CD8-positive, alpha-beta memory T cell (primary cell): ENCODE measurements at places on chromosomes 5 and 9. TPM values are rescaled to one million over a fixed set of nuclear protein-coding genes. Genes with fewer than 3 reads are reported as not detected.

The PCDHGA1 gene
- total RNA-seq, result 0.07 TPM

The DNM1 gene
- total RNA-seq, result 0.26 TPM

The BTNL8 gene
- not detected for total RNA-seq

The NME5 gene
- total RNA-seq, result not detected

DNA sequence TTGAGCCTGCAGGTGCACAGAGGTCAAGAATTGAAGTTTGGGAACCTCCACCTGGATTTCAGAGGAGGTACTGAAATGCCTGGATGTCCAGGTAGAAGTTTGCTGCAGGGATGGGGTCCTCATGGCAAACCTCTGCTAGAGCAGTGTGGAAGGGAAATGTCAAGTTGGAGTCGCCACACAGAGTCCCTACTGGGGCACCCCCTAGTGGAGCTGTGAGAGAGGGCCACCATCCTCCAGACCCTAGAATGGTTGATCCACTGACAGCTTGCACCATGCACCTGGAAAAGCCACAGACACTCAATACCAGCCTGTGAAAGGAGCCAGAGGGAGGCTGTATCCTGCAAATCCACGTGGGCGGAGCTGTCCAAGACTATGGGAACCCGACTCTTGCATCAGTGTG is 78.0 kb downstream of the GABRA1 start:
- DNase-seq, result no peak

DNA sequence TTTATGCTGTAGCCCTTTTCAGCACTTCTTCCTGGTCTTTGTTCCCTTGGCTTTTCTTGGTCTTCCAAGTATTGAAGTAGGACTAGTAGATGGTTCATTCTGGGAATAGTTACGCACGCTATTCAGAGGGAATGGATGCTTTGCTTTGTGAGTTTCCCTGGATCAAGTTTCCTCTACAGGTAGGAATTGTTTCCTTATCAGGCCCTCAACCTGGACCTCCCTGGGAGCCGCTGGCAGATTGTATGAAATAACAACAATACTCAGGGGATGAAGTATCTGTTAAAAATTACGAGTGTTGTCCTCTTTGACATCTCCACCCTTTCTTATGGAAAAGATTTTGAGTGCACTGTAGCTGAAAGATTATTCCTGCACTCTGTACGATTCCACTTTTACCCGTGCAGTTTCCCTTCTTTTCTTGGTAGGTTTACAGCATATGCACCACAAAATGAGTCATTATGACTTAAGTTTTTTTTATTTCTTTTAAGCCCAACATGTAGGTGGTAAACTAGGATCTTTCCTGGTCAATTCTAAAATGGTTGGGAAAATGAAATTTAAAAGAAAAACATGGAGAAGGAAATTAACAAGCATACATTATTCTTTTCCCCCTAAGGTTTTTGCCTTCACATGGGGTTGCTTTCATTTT is 57.9 kb downstream of the ARHGAP26 start:
- DNase-seq, result no peak

- peak; percentile 8 for DNase-seq
These were observed 100.5 kb upstream of the NMUR2 start for GRCh38 chr5:152505442-152506042.

- no peak for DNase-seq
These were observed 44.0 kb downstream of the NNT start for GRCh38 chr5:43646992-43647391.

DNA sequence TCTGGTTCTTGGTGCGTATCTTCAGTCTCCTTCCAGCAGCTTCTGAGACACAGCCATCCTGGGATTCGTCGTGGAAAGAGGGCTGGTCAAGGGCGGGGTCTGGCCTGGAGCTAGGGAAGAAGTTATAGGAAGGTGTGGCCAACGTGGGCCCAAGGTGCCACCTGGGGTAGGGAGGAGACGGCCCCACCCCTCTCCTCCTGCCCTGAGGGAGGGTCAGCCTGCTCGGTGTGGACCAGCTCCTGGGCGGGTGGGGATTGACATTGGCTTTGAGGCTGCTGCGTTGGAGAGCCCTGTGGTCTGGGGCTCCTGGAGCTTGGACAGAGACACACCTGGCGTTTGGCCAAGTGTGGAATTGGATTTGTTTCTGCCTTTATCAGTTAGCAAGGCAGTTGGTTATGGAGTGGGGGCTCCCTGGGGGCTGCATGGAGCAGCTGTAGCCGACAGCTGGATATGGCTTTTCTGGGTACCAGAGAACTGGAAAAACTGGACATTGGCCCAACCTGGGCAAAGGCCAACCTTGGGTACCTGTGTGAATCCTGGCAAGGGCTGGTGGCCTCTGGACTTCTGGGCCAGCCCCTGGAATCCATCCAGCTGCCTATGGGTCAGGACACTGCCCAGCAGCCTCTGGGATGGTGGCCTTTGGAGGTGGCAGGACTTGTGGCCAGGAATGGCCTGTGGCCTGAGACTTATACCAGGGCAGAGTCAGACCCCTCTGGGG is 75.7 kb upstream of the PPP1R26 start:
- DNase-seq, result peak; percentile 29

DNA sequence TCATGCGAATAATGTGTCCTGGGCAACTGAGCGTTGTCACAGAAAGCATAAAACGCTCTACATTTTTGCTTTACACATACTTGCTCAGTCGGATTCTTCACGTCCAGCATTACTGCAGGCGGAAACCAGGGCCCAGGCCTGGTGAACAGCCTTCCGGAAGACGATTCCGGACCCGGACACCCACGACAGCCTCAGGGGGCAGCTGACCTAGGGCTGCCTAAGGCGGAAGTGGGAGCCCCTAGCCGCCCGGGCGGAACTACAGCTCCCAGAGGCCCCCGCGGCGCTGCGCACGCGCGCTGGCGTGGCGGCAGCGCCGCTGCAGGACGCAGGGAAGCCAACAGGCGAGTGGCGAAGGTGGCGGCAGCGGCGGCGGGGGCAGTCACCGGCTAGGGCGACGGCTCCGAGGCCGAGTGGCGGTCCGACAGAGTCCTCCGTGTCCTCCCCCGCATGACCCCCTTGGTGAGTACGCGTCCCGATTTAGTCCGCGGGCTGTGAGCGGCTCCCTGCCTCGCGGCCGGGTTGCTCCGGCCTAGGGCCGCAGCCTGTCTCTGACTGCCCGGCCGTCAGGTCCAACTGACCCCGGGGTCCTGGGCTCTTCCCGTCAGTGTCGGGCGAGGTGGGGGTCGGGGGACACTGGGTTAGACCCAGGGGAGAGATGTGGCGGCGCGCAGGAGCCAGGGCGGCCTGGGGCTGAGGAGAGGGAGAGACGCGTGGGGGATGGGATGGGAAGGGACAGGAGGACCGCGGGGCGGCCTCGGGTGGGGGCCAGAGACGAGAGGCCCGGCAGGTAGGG is at the start of gene GAPVD1:
TSS of gene GAPVD1 (plus strand) at position 326 of the 793 bp plus-strand sequence. CDS start 37,096 bp downstream, outside the sequence.
- DNase-seq, result peak; percentile 83

- DNase-seq, result no peak
These were observed 1.8 kb downstream of the TIFAB start for GRCh38 chr5:135450336-135450735.
